BJ (cell line): ENCODE measurements at places on chromosomes 7 and 10.
A peak's percentile ranks its signal among the peaks of the same experiment; 100 is the strongest.

- no peak for DNase-seq
Measured at GRCh38 chr7:142873281-142873784, 12.2 kb downstream of the TRPV6 start.

DNA sequence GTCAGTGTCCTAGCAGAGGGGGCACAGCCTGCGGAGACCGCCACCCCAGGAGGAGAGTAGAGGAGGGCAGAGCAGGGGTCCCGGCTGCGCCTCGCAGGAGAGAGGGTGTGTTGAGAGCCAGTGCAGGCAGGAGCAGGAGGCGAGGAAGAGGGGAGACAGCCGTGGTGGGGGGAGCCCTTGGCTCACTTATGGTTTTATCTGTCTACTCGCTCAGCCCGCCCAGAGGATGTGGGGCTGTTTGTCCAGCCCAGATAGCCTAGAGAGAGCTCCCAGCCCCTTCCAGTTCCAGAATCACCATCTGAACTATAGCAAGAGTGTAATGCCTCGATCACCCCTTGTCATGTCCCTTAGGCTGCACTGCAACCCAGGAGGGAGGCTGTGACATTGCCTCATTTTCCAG lies 26.6 kb downstream of the SLC29A3 start:
- DNase-seq, result no peak

- no peak for DNase-seq
Measured at GRCh38 chr7:5343884-5344283, 61.1 kb downstream of the SLC29A4 start.

GRCh38 chr7:26684447-26684846 lies 179.9 kb downstream of the SKAP2 start:
- DNase-seq, result no peak

DNA sequence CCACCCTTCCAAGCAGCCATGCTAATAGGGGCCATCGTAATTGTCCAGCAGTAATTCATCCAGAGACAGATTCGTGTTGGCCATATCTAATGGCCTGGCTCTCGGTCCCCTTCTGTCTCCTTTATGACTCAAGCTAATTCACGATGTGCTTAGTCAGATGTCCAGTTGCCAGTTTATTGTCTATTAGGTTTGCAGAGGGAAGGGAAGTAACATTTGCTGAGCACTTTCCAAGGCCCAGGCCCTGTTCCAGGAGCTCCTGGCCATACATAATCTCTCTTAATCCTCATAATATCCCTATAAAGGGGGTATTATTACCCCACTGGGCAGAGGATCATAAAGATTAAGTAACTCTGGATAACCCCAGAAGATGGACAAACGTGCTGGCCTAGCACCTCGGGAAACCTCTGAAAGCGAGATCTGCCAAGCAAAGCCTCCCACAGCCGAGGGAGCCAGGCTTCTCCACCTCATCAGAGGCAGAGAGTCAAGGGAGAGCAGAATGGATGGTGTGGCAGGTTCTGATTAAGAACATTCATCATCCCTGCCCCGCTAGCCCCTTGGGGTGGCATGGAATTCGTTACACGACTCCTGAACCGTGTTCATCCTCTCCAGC lies 153.7 kb downstream of the PLXNA4 start:
- DNase-seq, result no peak

GRCh38 chr10:89416465-89416864 lies 2.1 kb downstream of the IFIT5 start:
- DNase-seq, result no peak

GRCh38 chr7:2138146-2138765 lies 94.5 kb downstream of the MAD1L1 start:
- DNase-seq, result no peak

DNA sequence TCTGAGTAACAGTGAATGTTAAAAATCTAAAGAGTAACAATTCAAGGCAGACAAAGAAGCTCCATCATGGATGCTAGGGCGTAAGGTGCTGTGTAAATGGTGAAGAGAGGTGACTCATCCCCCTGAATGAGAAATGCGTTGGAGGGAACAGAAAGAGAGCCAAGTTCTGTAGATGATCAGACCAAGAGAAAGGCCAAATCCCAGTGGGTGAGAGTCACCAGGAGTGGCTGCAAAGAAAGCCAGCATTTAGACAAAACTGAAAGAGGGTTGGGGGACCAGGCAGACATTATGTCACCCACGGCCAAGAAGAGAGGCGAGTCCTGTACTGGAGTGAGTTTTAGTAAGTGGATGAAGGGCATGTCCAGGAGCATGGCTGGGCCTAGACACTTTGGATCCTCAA lies 153.1 kb downstream of the TRIL start:
- peak; percentile 15 for DNase-seq

GRCh38 chr7:25788371-25788770 lies 363.6 kb upstream of the NFE2L3 start:
- DNase-seq, result no peak

GRCh38 chr7:25908154-25908949 lies 243.6 kb upstream of the NFE2L3 start:
- DNase-seq, result no peak

- peak; percentile 35 for DNase-seq
Measured at GRCh38 chr7:34320926-34321661, 336.9 kb upstream of the NPSR1 start.

- DNase-seq, result no peak
Measured at GRCh38 chr10:121043124-121043849, 192.1 kb downstream of the WDR11 start.

GRCh38 chr10:70651661-70652060 lies 20.6 kb upstream of the ADAMTS14 start:
- DNase-seq, result no peak

- peak; percentile 69 for DNase-seq
Measured at GRCh38 chr10:114504769-114505579, 100.7 kb upstream of the AFAP1L2 start.

DNA sequence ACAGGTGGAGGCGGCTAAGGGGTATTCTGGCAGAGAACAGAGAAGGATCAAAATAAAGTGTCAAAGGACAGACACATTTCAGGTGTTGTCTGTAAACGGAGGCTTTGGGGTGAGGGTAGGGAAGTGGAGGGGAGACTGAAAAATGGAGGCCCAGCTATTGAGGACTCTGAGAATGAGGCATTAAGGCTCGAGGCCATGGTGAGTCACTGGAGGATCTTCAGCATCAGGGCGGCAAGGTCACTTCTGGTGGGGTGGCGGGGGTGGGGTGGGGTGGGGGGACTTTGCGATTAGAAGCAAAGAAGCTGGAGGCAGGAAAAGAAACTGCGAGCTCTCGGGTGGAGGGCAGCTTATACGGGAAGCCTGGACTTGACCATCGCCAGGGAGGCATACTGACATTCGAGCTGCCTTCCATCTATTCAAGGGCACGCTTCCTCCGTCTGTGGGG lies 58.4 kb upstream of the PCGF5 start:
- no peak for DNase-seq

GRCh38 chr7:151451626-151452571 lies 12.0 kb upstream of the CRYGN start:
- DNase-seq, result no peak

- DNase-seq, result no peak
Measured at GRCh38 chr10:22329150-22329549, 8.3 kb downstream of the BMI1 start.

DNA sequence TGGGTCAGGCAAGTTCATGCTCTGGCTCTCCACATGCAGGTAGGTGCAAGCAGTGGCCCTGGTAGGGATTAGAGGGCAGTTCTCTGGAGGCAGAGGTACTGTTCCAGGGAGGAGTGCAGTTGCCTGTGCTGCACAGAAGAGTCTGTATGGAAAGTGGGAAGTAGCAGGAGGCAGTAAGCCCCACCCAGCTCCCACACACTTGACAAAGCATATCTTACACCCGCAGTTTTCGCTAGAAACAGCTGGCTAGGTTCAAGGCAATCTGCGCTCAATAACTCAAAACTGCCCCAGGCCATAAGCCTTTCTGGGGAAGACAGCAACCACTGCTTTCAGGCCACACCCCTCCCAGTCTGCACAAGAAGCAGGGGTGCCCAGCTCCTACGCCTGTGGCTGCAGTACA lies 33.1 kb upstream of the ARMC3 start:
- peak; percentile 7 for DNase-seq

DNA sequence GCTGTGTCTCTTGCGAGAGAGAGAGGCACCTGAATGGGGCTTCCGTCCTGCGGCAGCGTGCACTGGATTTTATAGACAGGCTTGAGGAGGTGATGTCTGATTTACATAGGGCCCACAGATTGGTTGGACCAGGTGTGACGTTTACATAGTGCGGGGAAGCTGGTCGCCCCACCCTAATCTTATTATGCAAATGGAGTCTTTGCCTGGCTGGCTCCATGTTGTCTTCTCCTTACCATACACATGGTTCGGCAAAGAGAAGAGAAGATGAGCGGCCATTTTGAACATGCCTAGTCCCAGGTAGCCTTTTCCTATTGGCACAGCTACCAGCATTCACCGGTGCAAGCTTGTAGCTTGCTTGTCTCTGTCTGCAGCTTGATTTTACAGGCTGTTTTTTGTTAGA lies 238.5 kb upstream of the GALNT17 start:
- DNase-seq, result no peak

DNA sequence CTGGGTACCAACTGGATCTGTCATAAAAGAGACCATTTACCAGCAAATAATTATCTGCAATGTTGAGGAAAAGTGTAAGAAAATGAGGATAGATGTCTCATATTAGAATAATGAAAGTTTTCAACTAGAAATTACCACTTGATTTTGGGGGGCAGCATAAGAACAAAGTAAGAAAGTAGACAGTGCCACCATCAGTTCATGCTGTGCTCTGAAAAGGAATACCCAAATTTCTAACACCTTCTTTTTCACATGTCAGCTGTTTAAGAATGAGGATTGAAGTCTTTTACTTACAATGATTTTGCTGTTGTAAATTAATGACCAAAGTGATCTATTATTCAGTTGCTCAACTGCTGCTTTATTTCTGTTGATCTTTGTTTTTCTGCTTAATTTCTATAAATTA lies 578.3 kb downstream of the ETV1 start:
- no peak for DNase-seq

DNA sequence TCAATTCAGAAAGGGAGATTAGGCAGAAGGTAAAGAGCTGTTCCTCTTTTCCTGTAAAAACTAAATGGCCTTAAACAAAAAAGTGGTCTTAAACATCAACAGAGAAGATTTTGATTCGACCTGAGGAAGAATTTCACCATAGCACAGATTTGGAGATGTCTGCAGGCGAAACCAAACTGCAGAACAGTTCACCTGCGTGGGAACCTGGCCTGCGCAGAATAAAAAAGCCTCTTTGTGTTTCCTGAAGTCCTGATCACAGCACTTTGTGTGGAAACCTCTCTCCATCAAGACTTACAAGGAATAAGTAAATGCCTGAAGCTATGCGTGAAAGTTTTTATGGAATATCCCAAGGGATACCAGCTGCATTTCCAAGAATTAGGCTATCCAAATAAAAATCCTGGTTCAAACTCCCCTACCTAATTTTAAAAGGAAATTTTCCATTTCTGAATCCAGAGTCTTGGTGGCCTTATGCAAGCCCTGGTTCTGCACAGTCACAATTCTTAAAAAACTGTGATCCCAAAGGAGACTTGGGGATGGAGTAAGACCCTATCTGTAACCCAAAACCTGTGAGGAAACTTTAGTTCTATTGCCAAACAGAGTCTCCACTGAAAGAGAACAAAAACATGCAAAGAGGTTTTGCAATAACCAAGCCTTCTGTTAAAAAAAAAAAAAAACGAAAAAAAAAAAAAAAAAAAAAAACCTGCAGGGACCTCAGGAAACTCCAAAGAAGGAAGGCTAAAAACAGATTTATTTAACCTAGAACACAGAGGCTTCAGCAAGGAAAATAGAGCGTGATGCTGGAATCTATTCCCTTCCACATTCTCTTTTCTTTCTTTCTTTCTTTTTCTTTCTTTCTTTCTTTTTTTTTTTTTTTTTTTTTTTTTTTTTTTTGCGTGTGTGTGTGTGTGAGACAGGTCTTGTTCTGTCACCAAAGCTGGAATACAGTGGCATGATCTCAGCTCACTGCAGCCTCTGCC lies 10.4 kb downstream of the CALML3 start:
- DNase-seq, result peak; percentile 44

- DNase-seq, result peak; percentile 11
Measured at GRCh38 chr7:21902240-21902639, 43.5 kb downstream of the CDCA7L start.

- no peak for DNase-seq
Measured at GRCh38 chr7:120805636-120806388, 52.1 kb downstream of the TSPAN12 start.

- no peak for DNase-seq
Measured at GRCh38 chr10:133199992-133200611, 29.9 kb upstream of the UTF1 start.

DNA sequence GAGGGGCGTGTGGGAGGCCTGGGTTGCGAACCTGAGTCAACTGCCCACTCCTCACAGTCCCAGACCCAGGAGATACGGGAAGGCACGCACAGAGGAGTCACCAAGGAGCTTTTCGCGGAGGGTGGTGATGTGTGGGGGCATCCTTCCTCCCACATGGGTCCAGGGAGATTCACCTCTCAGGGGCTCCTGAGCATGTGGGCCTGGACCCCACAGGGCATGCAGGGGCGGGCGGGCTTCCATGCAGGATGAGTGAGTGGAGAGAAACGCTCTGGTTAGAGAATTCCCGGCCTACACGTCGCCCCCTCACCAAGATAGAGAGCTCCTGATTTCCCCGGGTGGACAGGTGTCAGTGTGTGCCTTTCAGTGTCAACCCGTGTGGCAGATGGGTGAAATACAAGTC lies 641.7 kb upstream of the FZD8 start:
- DNase-seq, result no peak

DNA sequence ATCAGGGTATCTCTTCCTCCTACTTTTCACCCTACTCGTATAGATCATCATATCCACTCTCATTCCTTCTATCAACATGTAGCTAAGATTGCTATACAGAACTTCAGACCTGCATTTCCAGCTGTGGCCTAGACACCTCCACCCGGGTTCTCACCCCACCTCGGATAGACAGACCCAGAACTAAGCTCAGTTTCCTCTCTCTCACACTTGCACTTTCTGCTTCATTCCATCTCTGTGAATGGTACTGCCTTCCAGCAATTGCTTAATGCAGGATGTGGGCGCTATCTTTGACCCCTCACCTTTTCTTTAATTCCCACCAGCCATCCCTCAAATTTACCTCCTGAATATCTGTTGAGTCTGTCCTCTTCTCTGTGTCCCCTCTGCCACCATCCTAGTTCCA lies 35.7 kb downstream of the AGK start:
- DNase-seq, result no peak

DNA sequence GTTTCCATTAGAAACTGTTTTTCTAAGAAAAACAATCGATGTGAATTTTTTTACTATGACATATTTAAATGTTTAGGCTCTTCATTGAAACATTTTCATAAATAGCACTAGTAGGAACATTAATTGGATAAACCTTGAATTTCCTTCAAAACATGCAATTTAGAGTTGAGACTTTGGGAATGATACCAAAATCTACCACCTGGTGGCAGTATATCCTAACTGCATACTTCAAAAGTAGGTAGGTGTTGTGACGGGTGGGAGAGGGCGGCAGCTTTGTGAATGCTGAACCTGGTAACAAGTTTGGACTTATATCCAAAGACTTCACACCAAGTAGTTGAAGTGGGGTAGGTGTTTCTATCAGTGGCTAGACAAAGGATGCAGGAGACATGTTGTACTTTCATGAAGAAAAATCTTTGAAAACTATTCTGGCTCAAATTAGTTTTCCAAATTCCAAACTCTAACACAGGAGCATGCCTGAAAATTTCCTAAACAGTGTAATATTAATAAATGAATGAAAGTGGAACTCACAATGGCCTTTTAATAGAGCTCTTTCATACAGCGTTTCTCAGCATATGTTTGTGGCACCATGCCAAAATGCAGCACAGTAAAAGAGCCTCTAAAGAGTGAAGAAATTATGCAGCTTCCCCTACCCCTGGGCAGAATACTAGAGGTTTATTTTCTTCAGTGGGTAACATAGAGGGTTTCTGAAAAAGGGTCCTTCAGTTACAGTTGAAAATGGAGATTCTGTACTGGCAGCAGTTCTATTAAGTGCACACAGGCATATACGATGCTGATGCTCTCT lies 201.0 kb upstream of the TPK1 start:
- no peak for DNase-seq

- no peak for DNase-seq
Measured at GRCh38 chr10:23283680-23284079, 60.9 kb downstream of the C10orf67 start.
